ENCODE measurements at places on chromosomes 4 and X.

DNA sequence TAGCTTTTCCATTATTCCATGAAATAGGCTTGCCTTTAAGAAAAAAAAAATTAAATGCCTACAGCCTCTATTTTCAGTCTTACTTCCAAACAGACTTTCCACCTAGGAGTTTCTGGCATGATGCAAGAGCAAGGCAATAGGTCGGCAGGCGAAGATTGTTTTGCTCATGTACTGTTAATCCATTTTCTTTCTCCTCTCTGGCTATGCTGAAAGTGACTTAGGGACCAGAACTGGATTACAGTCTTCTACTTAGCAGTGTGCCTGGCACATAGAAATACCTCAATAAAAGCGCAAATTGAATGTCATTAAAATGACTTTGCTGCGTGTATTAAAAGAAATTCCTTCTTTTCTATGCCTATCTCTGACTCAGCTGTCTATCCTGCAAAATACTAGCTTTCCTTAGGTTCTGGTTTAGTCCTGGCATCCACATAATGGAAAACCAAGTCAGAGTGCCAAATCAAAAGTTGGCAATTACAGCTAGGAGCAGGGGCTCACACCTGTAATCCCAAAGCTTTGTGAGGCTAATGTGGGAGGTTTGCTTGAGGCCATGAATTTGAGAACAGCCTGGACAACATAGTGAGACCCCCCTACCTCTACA, 51.9 kb downstream of the CC2D2A start:
- DNase-seq = no peak

- no peak for DNase-seq
These were observed 163.2 kb downstream of the APBB2 start for GRCh38 chr4:41050880-41051775.

DNA sequence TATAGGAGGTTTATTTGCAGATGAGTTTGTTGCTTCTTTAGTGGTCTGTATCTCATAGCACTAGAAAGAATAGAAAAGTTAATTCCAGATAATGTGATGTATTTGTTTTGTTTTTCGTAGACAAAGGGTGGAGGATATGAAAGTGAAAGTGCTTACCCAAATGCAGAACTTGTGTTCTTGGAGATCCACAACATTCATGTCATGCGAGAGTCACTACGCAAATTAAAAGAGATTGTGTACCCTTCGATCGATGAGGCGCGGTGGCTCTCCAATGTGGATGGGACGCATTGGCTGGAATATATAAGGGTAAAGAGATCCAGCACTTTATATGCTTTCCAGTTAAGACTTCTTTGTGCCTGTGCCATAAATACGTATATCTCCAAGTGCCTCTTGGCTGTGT, 43.3 kb downstream of the MTMR1 start:
- DNase-seq = no peak

- no peak for DNase-seq
These were observed 1.4 kb upstream of the CXCL1 start for GRCh38 chr4:73867783-73868182.

DNA sequence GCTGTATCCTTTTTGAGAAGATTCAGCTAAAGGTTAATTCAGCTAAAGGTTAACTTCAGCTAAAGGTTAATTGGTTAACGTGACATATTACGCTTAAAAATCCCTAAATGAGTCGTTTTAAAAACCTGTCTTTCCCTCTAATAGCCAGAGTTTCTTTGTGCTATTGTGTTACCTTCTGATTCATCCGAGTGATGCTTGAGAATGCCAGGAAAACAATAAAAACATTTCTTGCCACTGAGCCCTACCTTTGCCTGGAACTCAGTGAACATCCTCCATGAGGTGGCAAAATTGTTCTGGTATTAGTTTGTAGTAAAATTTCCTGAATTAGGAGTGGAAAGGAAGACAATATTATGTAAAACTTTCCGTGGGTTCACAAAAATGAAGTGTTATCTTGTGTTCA, 13.7 kb upstream of the TMPRSS11E start:
- no peak for DNase-seq

- peak; percentile 8 for DNase-seq
These were observed at the start of gene TRIM61 for GRCh38 chr4:164977243-164978164. Gene TRIM61 (minus strand): TSS chr4:164977657. CDS start chr4:164970002, 7,655 bp downstream.

DNA sequence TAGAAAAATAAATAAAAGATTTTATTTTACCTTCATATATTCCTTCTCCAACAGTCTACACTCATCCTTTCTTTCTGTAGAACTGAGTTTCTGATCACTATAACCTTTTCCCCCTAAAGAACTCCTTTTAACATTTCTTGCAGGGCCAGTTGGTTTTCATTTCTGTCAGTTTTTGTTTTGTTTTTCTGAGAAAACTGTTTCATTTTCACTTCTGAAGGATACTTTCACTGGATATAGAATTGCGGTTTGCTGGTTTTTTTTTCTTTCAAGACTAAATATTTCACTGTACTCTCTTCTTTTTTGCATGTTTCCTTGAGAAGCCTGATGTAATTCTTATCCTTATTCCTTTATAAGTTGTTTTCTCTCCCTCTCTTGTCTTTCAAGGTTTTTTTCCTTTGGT, 90.4 kb upstream of the EOLA2 start:
- DNase-seq = no peak

GRCh38 chr4:174357321-174357720, 73.6 kb downstream of the CEP44 start:
- no peak for DNase-seq

DNA sequence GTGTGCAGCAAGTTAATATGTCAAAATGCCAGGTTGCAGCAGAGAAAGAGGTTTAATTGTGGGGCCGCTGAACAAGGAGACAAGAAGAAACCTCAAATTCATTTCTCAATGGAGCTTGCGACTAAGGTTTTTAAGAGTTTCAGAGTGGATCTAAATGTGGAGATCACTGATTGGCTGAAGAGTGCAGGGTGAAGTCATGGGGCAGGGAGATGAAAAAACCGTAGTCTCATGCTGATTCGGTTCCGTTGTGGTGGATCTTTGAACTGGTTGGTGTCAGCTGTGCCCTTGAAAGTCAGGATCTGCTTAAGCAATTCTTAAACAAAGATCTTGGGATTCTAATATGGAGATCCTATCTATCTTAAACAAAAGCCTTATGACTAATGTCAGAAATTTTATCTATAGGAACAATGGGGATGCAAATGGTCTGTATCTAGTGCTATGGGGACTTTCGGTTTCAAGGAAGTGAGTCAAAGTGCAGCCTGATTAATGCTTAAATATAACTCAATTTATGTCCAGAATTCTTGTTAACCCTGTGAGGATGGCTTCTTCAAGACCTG, 173.9 kb upstream of the CENPE start:
- DNase-seq = no peak

DNA sequence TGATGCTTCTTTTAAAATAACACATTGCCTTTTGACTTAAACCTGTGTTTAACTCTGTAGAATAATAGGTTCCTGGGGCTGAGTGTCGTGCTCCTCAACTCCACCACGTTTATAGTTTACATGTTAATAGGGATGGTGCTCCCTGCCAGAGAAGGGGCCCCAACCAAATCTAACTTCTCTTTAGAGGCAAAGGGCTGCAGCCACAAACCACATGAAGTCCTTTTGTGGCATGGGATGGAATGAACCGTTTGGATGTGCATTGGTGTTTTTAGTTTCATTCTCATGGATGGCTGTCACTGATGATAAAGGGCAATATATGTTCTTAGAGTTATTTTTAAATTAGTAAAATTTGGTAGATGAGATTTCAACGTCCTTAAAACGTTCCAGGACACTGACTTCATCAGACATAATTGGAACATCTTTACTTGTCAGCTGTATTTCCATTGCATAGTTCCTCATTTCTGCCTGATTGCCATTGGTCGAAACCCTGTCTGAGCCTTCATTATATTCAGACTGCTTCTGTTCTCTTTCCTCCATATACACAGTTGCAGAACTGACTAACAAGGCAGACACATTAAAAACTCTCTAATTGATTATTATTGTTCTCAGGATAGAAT, 60.4 kb upstream of the HPF1 start:
- DNase-seq = no peak

GRCh38 chrX:130704053-130705038, 198.7 kb downstream of the ENOX2 start:
- DNase-seq = no peak

GRCh38 chr4:76453232-76453631, 18.2 kb downstream of the SHROOM3 start:
- no peak for DNase-seq

GRCh38 chr4:47490550-47490949, 5.5 kb downstream of the ATP10D start:
- no peak for DNase-seq

GRCh38 chrX:97931586-97931985, 1047.9 kb downstream of the RPA4 start:
- DNase-seq = no peak

- no peak for DNase-seq
These were observed 10.4 kb downstream of the RELL1 start for GRCh38 chr4:37675587-37676290.

DNA sequence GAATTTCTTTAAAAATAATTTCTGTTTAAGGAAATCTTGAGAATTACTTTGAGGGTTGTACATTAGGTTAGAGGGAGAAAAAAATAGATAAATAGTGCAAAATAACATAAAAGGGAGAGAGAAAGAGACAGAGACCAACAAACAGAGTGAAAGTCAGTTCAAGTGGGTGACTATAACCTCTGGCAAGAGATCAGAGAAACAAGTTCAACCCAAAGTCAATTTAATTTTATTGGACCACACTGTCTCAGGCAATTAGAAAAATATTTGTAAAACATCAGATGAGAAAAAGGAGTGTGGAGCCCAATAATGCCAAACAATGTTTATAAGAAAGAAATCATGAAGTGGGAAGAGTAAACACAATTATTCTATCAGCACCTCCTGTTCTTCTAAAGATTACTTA, 143.5 kb upstream of the GYPA start:
- no peak for DNase-seq

- DNase-seq = no peak
These were observed 56.5 kb upstream of the ANKRD17 start for GRCh38 chr4:73315091-73315490.

- DNase-seq = no peak
These were observed 76.0 kb downstream of the HHIP start for GRCh38 chr4:144721994-144722393.

GRCh38 chr4:87078987-87079486, 141.4 kb downstream of the KLHL8 start:
- DNase-seq = no peak

DNA sequence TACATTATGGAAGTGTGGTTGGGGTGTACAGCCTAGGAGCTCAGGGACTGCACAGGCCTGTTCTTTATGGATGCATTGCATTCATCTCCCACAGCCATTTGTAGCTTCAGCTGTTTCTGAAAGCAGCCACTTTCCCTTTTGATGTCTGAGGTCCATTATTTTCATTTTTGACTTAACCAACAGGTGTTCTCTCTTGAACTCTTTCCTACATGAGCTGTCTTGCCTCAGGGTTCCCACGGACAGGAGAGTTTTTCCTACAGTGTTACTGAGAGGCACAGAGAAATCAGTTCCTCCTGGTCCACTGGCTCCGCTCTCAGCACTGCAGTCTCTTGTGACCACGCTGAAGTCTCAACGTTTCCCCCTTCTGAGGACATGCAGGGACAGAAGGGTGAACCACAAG, 87.2 kb downstream of the RASL11B start:
- DNase-seq = no peak

DNA sequence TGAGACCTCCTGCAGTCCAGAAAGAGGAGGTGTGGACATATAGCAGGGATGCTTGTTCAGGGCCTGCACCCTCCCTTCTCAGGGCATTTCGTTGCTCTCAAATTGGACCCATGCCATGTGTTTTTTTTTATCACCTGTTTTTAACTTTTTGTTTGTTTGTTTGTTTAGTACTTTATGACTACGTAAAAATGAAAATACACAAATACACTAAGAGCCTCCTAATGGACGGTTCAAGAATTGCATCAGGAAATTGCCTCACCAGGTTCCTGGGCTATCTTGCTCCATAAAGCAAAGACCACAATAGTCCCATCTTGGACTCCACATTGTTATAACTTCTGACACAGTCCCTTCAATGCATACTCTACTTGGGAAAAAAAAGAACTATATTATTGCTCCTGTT, 1685.9 kb upstream of the TENM3 start:
- DNase-seq = no peak

DNA sequence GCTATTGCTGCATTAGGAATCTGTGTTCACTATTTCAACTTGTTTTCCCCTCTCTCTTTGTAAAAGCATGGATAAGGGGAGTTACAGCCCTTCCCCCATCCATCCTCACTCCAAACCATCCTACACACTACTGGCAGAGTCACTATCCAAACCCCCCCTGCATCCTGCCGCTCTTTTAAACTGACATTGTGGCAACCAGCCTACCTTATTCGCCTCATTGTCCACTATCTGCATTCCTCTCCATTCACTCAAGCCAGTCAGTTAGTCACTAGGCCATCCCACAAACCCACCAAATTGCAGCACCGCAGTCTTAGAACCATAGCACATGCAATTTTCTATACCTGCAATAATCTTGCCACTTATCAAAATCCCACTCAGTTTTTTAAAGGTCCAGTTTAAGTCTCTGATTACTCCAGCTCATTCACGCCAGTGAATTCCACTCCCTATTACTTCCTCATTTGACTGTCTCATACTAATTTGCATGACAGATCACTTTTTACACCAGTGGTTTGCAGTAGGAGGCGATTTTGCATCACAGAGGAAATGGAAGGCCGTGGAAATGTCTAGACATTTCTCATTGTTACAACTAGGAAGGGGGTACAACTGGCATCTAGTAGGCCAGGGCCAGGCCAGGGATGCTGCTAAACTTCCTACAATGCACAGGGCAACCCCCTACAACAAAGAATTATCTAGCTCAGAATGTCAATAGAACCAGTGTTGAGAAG, 181.8 kb downstream of the HS6ST2 start:
- no peak for DNase-seq

GRCh38 chrX:63738696-63739095, 46.3 kb downstream of the ARHGEF9 start:
- DNase-seq = no peak

DNA sequence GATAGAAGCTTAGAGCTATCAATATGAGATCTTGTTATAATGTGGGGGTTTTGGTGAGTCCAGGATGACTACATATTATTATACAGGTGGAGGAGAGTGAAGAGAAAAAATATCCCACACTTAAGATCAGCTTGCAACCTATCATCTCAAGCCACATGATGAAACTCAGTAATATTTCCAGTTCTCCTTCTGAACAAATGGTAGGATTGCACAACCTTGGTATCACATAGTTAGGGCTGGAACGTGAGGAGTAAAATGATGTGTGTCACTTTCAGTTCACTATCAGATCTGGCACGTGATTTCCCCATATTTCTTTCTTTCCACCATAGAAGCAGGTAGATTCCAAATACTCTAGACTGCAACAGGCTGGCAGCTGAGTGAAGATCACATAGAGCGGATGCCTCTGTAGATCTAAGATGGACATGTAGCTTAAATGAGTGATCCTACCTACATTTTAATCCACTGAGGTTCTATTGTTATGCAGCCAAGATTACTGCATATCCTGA, 150.6 kb upstream of the ANKRD50 start:
- no peak for DNase-seq

DNA sequence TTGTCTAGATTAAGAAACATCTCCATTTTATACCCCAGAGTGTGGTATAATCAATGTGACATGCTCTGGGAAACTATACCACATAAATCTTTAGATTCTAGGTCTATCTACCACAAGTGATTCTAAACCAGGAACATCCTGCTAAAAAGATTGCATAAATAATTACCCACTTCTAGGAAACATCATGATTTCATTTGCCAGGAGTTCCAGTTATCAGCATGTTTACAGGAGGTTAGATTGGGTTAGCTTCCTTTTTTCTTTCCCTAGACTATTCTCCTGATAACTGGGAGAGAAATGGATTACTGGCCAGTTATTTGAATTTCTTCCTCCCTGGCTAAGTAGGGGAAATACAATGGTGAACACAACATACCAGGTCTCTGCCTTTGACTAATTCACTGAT, 230.3 kb upstream of the BOD1L1 start:
- no peak for DNase-seq
